ENCODE measurements at places on chromosomes 11 and 22. TPM values are rescaled to one million over a fixed set of nuclear protein-coding genes. Genes with fewer than 3 reads are reported as not detected.

DNA sequence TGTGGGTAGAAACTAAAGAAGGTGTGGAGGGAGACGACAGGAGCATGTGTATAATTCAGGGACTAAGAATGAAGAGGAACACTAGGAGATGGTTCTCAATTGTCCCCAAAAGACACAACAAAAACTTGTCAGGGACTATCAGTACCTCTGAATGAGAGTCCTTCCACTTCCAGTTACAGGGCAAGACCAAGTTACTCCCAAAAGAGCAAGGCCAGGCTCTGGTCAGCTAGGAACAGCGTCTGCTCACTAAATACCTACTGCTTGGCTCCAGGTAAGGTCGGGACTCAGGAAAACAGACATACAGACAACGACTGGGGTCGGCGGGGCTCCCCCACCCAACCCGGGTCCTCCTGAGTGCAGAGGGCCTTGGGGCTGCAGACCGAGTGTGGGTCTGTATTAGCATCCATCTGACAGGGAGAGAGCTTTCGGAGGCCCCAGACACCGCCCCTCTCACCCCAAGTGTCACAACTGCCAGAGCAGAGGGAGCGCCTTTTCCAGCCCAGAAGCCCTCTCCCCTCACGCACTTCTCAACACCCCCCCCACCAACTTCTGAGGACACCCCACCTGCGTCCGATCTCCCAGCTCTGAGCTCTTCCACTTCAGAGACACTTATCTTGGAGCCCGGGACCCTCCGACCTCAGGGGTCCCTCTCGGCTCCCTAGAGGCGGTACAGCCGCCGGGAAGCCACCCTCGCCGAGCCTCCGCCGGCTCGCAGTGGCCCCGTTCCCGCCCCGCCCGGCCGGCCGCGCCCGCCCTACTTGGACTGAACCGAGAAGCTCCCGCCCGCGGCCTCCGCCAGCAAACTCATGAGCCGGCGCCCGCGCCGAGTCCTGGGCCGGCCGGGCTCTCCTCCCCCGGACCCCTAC, 522 bp downstream of the RHOG start:
- DNase-seq, result no peak

- no peak for DNase-seq
These were observed 43.6 kb downstream of the TMEM135 start for GRCh38 chr11:87081358-87081757.

GRCh38 chr11:69801513-69802335, 17.5 kb downstream of the FGF3 start:
- no peak for DNase-seq

DNA sequence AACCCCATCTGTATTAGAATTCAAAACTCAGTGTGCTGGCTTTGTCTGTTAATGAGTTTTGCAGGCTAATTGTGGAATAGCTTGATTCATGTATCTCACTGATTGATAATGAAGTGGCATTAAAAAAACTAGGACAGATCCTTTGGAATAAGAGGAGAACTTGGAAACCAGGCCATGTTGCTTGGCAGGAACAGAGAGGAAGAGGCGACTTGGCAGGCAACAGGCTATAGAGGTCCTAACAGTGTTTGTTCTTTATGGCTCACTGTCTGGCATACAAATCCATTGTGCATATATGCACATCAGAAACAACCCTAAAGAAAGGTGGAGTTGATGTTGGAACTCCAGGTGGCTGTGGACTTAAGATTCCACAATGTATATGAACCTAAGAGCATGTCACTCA, 17.4 kb upstream of the OR9I1 start:
- no peak for DNase-seq

DNA sequence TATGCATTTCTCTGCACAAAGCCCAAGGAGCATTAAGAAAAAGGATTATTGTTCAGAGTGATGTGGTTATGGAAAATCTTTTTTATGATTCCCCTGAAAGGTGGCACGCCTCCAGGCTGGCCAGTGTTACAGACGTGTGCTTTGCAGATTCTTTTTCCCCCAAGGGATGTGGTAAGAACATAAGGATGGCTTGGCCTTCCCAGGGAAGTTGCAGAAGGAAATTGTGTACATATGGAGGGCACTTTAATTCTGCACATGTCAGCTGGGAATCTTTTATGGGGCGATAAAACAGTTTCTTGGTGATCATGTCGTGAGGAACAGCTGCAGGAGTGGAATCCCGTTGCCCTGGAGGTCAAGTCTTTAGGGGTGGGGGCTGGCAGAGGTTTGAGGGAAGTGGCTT, 9.7 kb downstream of the SMARCB1 start:
- DNase-seq, result no peak

DNA sequence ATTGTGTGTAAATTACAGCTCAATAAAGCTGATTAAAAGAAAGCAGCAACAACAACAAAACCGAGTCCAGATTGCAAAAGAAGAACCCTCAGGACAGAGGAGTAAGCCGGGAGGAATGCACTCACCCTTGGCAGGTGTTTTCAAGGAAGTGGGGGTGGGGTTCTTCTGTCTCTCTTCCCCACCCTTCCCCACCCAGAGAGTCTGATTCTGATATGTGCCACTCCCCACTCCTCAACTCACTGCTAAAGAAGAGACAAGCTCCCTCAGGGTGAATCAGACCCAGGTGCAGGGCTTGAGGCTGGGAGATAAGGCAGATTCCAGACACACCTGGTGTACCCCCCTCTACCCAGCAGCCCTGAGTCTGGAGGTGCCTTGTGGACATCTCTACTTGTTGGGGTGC, 38.4 kb upstream of the PHF21A start:
- DNase-seq, result no peak

DNA sequence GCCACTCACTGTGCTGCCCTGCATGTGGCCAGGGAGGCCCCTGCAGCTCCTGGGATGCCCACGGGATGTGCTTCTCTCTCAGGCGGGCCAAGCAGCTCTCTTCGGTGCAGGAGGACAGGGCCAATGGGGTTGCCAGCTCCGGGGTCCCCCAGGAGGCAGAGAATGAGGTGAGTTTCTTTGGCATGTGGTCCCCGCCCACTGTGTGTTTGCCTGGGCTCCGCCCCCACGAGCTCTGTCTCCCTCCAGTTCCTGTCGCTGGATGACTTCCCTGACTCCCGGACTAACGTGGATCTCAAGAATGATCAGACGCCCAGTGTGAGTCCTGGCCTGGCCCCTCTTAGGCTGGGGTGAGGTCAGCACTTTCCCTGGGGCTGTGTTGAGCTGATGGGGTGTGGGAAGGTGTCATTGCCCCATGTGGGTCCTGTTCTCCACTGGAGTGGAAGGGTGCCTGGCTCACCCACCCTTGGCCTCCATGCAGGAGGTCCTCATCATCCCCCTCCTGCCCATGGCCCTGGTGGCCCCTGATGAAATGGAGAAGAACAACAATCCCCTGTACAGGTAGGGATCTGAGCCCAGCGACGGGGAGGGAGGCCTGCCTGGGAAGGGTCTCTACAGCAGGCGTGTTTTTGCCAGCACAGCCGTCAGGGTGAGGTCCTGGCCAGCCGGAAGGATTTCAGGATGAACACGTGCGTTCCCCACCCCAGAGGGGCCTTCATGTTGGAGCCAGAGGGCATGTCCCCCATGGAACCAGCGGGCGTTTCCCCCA, 7.7 kb downstream of the SCO2 start:
- DNase-seq, result no peak

The OR4C5 gene
- not detected for total RNA-seq

The MAP6 gene
- total RNA-seq, result 13.3 TPM

Data from mucosa of gallbladder (tissue), 1 donor.